ENCODE measurements at places on chromosomes 12 and 14.

- no peak for DNase-seq
These were observed 39.8 kb downstream of the ITPK1 start for GRCh38 chr14:93075891-93076290.

- no peak for DNase-seq
These were observed 42.7 kb upstream of the NEDD1 start for GRCh38 chr12:96864335-96864734.

DNA sequence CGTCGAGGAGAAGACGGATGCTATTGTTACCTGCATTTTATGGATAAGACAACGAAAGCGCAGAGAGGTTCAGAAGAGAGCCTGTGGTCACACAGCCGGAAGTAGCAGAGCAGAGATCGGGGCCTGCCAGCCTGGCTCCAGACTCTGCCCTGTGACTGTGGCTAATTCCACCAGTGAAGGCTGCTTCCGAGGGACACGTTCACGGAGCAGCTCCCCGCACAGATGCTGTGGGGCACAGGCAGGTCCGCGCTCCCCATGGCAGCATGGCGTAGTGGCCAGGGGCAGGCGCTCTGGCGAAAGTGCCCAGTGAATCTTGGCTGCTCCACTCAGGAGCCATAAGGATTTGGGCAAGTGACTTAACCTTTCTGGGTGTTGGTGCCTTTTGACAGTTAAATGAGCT is 9.8 kb downstream of the RIMBP2 start:
- DNase-seq, result no peak

- no peak for DNase-seq
These were observed 33.4 kb upstream of the BHLHE41 start for GRCh38 chr12:26158078-26158764.

GRCh38 chr12:102681747-102682146 is 201.4 kb upstream of the IGF1 start:
- DNase-seq, result no peak

GRCh38 chr12:27105746-27106536 is 23.6 kb upstream of the C12orf71 start:
- DNase-seq, result no peak

DNA sequence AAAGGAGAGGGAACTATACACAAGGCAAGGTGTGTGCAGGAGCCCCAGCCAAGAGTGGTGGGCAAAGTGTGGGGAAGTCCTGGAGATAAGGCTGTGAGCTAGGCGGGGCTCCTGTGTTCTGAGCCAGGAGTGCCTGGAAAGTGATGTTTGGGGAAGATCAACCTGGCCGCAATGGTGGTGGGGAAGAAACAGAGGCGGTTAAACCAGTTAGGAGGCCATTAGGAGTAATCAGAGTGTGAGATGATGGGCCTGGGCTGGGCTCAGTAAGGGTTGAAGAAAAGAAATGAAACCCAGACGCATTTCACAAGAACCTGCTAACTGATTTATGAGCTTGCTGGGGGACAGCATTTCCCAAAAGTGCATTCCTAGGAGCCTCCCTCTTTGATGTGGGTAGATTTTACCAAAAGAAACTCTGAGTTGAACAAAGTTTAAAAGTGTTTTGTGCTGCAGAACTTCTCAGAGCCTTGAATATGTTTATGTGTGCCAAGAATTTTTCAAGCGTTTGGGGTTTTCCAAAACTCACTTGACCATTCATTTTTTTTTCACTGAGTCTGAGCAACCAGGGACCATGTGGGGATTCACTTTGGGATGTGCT is 34.2 kb upstream of the LRP1-AS start:
- DNase-seq, result no peak

DNA sequence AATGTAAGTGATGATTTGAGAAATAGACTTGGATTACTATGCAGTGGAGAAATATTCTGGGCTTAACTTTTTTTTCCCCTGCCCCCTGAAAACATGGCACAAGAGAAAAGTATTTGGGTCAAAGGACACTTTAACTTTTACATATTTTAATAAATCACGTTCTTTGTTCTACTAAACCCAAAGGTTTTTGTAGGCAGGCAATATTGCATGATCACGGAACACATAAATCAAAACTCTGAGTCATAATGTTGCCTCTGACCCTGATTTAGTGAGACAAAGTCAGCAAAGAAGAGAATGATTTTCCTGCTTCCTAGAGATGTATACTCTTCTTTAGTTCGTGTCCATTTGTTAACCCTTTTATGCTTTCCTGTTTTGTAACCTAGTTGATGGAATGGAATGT is 38.0 kb downstream of the ABCD2 start:
- DNase-seq, result no peak

GRCh38 chr12:89977405-89978085 is 268.9 kb upstream of the ATP2B1 start:
- DNase-seq, result no peak

- no peak for DNase-seq
These were observed 75.9 kb upstream of the RERGL start for GRCh38 chr12:18165889-18166288.

- no peak for DNase-seq
These were observed 248.5 kb upstream of the PDE3A start for GRCh38 chr12:20119596-20120402.

- DNase-seq, result no peak
These were observed 515.5 kb downstream of the C12orf50 start for GRCh38 chr12:87513536-87514280.

All from stimulated activated CD8-positive, alpha-beta memory T cell treated with anti-CD3 and anti-CD28 coated beads, Interleukin-4, amount 100 ng/mL, for 1 hour (primary cell).